Type B pancreatic cell (in vitro differentiated cells): ENCODE measurements at places on chromosomes 5 and 9. TPM values are rescaled to one million over a fixed set of nuclear protein-coding genes. Genes with fewer than 3 reads are reported as not detected.

DNA sequence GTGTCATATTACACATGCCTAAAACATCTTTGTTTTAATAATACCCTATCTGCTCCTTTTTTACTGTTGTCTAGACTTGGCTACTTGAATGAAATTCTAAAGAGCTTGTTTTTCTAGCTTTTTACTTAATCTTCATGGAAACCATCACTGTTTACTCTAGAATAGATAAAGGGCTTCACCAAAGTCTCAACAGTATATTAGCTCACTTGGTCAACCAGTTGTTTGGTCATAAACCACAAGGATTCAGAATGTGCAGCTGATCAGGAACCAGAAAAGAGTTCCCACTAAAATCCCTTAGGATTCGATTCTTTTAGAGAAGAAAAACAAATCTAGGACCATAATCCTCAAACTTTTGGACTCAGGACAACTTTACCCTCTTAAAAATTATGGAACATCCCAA, 38.0 kb downstream of the CDO1 start:
- H3K4me1 ChIP-seq, result no peaks in the 10 kb centered on the region
- H3K27ac ChIP-seq, result no peak overlapping the region
- no peak for DNase-seq
- no peaks in the 10 kb centered on the region for H3K36me3 ChIP-seq
- no peak overlapping the region for H3K4me3 ChIP-seq

- H3K4me1 ChIP-seq, result no peaks in the 10 kb centered on the region
- H3K27ac ChIP-seq, result no peak overlapping the region
- DNase-seq, result no peak
- no peak overlapping the region for H3K4me3 ChIP-seq
- H3K36me3 ChIP-seq, result no peaks in the 10 kb centered on the region
- peaks cover 4% of the 10 kb centered on the region for H3K27me3 ChIP-seq
Observed at GRCh38 chr5:160640406-160640805, 211.6 kb downstream of the ATP10B start.

DNA sequence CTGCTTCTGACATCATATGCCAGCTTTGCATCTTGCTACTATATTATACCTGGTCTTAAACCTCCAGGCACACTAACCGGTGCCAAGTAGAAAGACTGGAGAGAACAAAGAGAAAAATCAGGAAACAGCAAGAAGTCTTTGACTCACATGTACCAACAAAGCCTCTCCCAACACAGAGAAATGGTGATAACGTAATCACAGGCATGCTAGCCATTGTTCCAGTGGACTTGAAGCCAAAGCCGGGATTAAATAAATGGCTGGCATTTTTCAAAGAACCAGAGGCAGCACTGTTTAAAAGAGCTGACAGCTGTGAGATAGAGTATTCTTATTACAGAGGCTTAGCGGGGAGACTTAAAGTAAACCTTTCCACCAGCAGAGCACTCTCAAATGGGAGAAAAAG, 148.4 kb upstream of the NFIL3 start:
- H3K4me3 ChIP-seq, result no peak overlapping the region
- H3K27me3 ChIP-seq, result no peaks in the 10 kb centered on the region
- DNase-seq, result no peak
- H3K27ac ChIP-seq, result peak overlapping the region; percentile 27
- H3K4me1 ChIP-seq, result peaks cover 18% of the 10 kb centered on the region
- no peaks in the 10 kb centered on the region for H3K36me3 ChIP-seq

GRCh38 chr5:172110260-172110815, 77.7 kb downstream of the STK10 start:
- H3K4me1 ChIP-seq, result peaks cover 19% of the 10 kb centered on the region
- H3K27ac ChIP-seq, result peak overlapping the region; percentile 89
- no peak for DNase-seq
- no peak overlapping the region for H3K4me3 ChIP-seq

GRCh38 chr5:139684881-139685749, 37.0 kb downstream of the CXXC5 start:
- H3K36me3 ChIP-seq, result peaks cover 11% of the 10 kb centered on the region
- H3K27me3 ChIP-seq, result no peaks in the 10 kb centered on the region
- DNase-seq, result no peak

The GARIN3 gene
- not detected in 2 replicates for total RNA-seq

- H3K27ac ChIP-seq, result peak overlapping the region; percentile 66
- H3K36me3 ChIP-seq, result no peaks in the 10 kb centered on the region
- peaks cover 36% of the 10 kb centered on the region for H3K4me1 ChIP-seq
- H3K27me3 ChIP-seq, result no peaks in the 10 kb centered on the region
Observed at GRCh38 chr5:76789991-76790581, 28.7 kb upstream of the F2RL1 start.

DNA sequence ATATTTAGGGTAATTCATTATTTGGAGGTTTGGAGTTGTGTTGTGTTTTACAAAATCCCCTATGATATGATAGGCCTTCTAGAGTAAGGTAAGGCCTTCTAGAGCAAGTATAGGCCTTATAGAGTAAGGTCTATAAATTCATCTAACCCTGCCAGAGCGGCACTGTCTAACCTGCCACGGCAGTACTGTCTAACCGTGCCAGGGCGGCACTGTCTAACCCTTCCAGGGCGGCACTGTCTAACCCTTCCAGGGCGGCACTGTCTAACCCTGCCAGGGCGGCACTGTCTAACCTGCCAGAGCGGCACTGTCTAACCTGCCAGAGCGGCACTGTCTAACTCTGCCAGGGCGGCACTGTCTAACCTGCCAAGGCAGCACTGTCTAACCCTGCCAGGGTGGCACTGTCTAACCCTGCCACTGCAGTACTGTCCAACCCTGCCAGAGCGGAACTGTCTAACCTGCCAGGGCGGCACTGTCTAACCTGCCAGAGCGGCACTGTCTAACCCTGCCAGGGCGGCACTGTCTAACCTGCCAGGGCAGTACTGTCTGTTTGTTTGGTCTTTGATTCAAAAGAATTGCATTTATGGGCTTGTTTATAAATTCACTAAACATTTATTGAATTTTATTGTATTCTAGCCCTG, 9.6 kb downstream of the RNF20 start:
- no peak overlapping the region for H3K27ac ChIP-seq
- H3K27me3 ChIP-seq, result no peaks in the 10 kb centered on the region
- DNase-seq, result no peak
- no peaks in the 10 kb centered on the region for H3K4me1 ChIP-seq
- H3K4me3 ChIP-seq, result no peak overlapping the region

DNA sequence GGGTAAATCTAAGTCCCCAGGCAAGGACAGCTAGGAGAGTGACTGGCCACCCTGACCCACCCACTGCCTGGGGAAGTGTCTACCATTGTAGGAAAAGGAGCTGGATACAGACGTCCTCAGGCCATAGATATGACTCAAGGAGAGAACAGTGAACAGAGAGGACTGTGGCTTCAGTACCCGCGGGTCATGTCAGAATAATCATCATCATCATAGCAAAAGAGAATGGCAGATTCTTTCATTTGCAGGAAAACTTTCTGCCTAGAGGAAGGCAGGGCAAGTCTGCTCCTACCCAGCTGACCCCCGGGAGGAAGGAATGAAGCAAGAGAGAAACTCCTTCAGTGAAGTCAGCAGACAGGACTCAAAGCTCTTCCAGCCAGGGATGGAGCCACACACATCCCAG, 52.2 kb upstream of the UBTD2 start:
- peaks cover 22% of the 10 kb centered on the region for H3K36me3 ChIP-seq
- no peak overlapping the region for H3K27ac ChIP-seq
- H3K27me3 ChIP-seq, result no peaks in the 10 kb centered on the region
- peaks cover 4% of the 10 kb centered on the region for H3K4me1 ChIP-seq
- no peak overlapping the region for H3K4me3 ChIP-seq

DNA sequence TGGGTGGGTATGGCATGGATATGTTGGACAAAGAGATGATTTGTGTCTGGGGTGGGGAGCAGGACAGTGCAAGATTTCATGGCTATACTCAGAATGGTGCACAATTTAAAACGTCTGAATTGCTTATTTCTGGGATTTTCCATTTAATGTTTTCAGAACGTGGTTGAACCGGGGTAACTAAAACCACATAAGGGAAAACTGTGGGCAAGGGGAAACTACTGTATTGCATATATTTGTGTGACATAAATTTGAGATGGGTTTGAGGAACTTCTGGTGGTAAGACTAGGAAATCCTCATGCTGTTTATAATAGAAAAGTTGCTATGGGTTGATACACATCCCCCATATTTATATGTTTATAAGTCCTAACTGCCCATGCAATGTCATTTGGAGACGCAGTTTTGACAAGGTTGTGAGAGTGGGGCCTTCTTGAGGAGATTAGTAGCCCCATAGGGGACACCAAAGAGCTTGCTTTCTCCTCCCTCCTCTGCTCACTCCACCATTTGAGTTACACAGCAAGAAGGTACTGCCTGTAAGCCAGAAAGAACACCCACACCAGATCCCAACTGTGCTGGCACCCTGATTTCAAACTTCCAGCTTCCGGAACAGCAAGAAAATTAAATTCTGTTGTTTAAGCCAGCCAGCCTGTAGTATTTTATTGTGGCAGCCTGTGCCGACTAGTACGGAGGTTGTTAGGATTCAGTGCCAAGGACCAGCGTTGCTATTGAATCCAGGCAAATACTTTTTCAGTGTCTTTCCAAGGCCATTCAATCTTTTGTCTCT, 2118.9 kb downstream of the MAT2B start:
- H3K36me3 ChIP-seq, result no peaks in the 10 kb centered on the region
- H3K4me1 ChIP-seq, result peaks cover 5% of the 10 kb centered on the region
- no peak overlapping the region for H3K4me3 ChIP-seq

- no peak overlapping the region for H3K4me3 ChIP-seq
- no peak for DNase-seq
- no peaks in the 10 kb centered on the region for H3K27me3 ChIP-seq
Observed at GRCh38 chr5:39755986-39756385, 331.2 kb upstream of the DAB2 start.

GRCh38 chr5:40630126-40630525, 49.6 kb upstream of the PTGER4 start:
- no peaks in the 10 kb centered on the region for H3K4me1 ChIP-seq
- H3K27me3 ChIP-seq, result no peaks in the 10 kb centered on the region
- H3K27ac ChIP-seq, result no peak overlapping the region

DNA sequence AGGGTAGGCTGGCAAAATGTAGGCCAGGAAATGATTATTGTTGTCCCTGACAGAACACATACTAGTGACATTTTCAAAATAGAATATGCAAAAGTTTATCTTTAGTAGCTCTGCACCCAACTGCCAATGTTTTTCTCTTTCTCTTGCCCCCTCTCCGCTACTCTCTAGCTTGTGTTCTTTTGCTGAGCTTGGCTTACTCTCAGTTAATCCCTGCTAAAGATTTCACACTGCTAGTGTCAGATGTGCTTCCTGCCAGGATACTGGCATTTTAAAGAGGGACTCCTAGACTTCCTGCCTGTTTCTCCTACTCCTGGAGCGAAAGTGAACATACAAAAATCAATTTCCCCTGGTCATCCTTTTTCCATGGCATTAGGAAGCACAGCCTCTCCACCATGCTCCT, 260.5 kb downstream of the ARRDC3 start:
- no peaks in the 10 kb centered on the region for H3K36me3 ChIP-seq
- no peak overlapping the region for H3K27ac ChIP-seq
- DNase-seq, result no peak
- H3K4me3 ChIP-seq, result no peak overlapping the region
- peaks cover 19% of the 10 kb centered on the region for H3K4me1 ChIP-seq

DNA sequence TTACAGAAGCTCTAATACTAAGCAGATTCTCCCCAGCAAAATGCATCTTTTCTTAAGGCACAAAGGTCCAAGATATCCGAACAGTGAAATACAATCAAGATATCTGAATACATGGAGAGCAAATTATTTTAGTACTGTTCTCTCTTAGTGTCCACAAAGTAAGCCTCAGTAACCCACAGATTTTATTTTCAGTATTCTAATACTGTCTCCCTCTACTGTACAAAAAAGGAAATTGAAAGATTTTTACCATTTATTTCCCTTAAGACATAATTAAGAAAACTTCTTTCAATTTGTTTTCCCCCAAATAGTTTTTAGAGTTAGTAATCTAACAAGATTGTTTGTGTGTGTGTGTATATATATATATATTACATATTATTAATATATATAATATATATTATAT, 24.7 kb upstream of the NOL6 start:
- H3K36me3 ChIP-seq, result no peaks in the 10 kb centered on the region
- no peak for DNase-seq
- H3K27me3 ChIP-seq, result no peaks in the 10 kb centered on the region
- H3K4me1 ChIP-seq, result peaks cover 4% of the 10 kb centered on the region
- no peak overlapping the region for H3K27ac ChIP-seq
- no peak overlapping the region for H3K4me3 ChIP-seq

DNA sequence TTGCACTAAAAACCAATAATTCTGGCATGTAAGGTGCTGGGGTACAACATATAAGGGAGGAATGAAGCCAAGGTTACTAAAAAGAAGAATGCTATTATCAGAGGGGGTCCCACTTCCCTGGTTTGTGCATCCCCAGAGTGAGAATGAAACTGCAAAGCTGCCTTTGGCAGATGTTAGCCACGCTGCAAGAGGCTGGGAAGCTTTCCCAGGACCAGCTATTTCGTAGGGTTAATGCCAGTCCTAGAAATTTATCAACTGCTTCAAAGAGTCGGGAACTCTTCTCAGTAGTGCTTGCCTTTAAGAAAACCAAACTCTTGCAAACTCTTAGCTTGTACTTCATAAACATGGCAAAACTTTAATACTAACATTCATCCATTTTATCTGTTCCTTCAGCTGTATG, 87.5 kb upstream of the NR5A1 start:
- H3K4me3 ChIP-seq, result peak overlapping the region; percentile 84
- H3K27ac ChIP-seq, result peak overlapping the region; percentile 80
- no peaks in the 10 kb centered on the region for H3K27me3 ChIP-seq
- DNase-seq, result no peak
- peaks cover 69% of the 10 kb centered on the region for H3K4me1 ChIP-seq

DNA sequence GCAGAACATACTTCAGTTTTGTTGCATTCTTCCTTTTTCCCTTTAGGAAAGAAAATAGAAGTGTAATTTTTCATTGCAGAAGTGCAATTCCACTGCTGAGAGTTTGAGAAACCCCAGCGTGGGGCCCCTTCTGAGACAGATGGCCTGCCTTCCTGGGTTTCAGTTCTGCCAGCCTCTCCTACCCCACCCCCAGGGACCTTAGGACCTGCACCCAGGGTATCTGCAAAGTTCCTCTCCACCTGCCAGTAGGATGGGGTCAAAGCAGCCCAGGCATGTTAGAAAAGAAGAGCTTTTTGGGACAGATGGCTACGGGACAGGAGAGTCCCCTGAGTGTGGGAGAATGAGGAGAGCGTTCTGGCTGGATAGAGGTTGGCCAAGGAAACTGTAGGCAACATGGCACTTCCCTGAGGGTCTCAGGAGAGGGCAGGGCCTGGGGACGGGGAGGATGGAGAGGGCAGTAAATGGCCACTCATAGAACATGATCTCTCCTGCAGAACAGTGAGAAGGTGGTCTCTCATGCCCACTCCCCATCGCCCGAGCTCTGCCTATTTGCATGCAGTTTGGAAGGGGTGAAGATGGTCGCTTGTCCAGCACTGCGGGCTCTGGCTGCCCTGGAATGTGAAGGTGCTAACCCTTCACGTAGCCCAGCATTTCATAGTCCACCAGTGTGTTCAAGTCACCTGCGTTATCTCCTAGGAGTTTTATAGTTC, at the start of gene TIFAB:
Gene TIFAB (minus strand): TSS at position 31 of the 710 bp plus-strand sequence. CDS start 2,412 bp downstream, outside the sequence.
- H3K27me3 ChIP-seq, result peaks cover 31% of the 10 kb centered on the region
- no peaks in the 10 kb centered on the region for H3K36me3 ChIP-seq
- H3K4me1 ChIP-seq, result no peaks in the 10 kb centered on the region

The GRXCR2 gene
- 0.24 TPM in 1 of 2 replicates, not detected in the other for total RNA-seq
